ENCODE measurements at places on chromosomes 1 and 21.
A peak's percentile ranks its signal among the peaks of the same experiment; 100 is the strongest.

GRCh38 chr1:37865348-37866120, 6.1 kb upstream of the MTF1 start:
- no peak for DNase-seq

GRCh38 chr1:240739139-240739538, 127.2 kb upstream of the GREM2 start:
- no peak for DNase-seq

DNA sequence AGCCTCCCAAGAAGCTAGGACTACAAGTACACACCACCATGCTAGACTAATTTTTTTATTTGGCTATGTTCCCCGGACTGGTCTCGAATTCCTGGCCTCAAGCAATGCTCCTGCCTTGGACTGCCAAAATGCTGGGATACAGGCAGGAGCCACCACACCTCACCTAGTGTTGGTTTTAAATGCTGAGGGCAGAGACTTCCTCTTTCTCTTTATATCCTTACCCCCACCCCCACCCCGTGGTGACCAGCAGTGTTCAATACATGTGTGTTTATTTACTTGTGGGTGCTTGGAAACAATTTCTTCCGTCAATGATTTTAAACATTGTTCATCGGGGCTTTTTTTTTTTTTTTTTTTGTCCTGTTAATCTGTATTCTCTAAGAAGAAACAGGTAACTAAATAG, 158.9 kb downstream of the ZBTB18 start:
- DNase-seq, result no peak

GRCh38 chr1:112714313-112715263, 544 bp downstream of the PPM1J start:
- peak; percentile 55 for DNase-seq

GRCh38 chr1:27971674-27972073, 11.9 kb downstream of the XKR8 start:
- DNase-seq, result no peak

- no peak for DNase-seq
Observed at GRCh38 chr1:183956559-183957188, 80.9 kb downstream of the COLGALT2 start.

- no peak for DNase-seq
Observed at GRCh38 chr1:68600049-68600661, 103.3 kb upstream of the DEPDC1 start.

DNA sequence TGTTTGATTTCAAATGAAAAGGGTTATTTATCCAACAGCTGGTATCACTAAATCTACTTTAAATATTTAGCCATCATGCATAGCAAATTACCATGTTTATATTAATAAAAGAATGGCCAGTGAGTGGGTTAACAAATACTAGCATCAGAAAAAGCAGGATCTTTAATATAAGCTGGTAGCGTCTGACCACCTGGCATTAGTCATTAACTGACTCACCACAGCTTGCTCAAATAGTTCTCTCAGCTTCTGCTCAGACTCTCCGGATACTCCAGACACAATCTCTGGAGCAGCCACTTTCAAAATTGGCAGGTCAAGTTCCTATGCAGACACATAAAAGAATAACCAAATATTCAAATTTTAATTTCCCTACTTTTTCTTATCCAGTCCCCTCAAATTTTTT, 29.6 kb downstream of the NVL start:
- no peak for DNase-seq

DNA sequence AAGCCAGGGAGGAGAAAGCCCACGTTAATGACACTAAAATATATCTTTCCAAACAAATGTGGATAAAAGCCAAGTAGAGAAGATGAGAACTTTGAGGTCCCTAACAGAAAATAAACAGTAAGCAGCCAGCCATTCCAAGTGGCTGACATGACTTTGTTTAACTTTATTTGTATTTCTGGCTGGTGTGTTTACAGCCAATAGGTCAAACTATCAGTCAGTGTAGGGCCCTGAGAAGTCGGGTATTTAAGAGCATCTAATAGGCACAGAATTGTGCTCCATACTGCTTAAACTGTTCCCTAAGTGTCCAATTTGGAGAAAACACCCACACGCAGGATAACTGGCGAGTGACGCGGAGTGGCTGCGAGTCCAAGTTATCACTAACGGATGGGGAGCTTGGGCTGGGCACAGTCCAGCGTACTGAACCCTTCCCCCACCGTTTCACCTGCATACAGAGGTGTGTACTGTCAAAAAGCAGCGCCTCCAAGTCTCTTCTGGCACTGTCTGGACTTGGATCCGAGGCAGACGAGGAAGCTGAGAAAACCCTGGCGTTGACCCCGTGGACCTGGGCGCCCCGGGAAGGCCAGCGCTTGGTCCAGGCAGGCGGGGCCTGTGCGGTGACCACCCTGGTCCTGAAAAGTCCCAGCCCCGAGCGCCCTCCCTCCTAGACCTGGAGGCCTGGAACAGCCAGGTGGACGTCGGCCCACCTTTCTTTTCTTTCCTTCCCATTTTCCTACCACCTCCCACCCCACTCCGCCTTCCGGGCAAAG, 662 bp upstream of the LGALS8 start:
- DNase-seq, result no peak

- peak; percentile 33 for DNase-seq
Observed at GRCh38 chr1:245091818-245092637, 62.8 kb upstream of the KIF26B start.
